ENCODE measurements at places on chromosomes 7 and 10.

DNA sequence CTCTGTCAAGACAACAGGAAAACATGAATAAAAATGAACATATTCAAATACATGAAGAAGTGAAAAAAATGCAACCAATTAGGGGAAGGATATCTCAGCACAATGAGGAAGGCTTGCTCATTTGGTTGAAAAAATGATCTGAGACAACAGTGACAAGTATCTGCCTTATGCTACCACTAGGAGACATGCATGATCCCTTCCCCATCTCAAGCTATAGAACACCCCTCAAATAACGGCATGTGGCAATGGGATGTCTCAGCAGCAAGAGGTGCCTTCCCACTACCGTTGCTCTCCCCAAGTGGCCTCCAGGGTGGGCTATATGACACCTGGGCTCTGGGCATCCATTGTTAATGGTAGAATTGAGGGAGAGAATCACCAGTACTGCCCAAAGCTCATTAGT is 98.1 kb upstream of the RSU1 start:
- no peak for DNase-seq

DNA sequence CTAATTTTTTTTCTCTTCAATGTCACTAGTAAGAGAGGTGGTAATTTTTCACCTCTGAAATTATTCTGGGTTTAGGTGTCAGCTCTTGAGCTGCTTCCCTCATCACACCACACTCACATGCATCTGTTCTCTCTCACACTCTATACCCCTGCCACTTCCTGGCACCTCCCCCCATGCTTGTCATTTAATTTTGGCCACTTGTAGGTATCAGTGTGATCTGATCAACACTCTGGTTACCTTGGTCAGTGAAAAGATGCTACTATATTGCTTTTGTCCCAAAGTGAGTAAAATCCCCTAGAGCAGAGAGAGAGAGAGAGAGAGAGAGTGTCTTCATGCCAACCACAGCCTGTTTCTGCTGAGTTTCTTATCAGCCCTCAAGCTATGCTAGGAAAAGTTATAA is 42.5 kb downstream of the STK17A start:
- DNase-seq: no peak

GRCh38 chr10:59895629-59896116 is 10.7 kb downstream of the CCDC6 start:
- peak; percentile 22 for DNase-seq

DNA sequence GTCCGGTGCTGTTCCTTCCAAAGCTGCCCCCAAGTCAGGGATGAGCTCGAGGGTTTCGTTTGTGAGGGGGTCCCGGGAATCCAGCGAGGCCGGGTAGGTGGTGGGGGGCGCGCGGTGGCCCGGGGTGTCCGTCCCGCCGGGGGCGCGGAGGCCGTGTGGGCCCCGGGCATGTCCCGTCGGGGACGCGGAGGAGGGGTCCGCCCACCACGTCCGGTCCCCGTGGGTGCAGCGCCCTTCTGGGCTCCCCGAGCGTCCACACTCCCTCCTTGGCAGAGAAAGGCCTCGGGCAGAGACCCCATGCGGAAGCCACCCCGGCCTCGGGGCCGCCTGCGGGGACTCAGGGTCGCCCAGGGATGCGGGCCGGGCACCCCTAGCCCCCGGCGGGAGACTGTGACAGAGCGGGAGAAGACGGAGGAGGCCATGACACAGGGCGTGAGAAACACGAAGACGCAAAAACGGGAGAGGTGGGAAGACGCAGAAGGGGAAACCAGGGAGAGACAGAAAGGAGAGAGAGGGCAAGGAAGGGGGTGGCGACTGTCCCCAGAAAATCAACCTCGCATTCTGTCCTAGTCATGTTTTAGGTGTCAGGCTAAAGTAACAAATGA is 640 bp upstream of the ZNF425 start:
- DNase-seq: peak; percentile 30

GRCh38 chr10:32941357-32941756 is 16.7 kb downstream of the ITGB1 start:
- DNase-seq: no peak
